NCI-H1105 treated with DMSO at 0.1 percent for 48 hours (cell line): ENCODE measurements at places on chromosomes 3 and 15.

- DNase-seq = no peak
Measured at GRCh38 chr3:81214631-81215030, 546.8 kb downstream of the GBE1 start.

DNA sequence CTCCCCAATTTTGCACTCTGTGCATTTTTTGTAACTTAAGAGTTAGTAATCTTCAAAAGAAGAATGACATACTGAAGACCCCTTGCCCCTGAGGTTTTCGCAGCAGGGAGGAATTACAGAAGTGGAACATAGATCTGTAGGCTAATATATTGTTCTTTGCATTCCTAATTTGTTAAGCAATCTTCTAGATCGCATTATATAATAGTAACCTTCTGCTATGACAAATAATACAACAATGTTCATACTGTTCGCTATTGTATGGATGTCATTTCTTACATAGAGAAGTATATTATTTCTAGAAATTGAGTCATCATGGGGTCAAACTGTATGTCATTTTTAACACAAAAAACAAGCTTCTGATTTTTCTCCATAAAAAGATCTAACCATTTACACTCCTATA lies 95.8 kb upstream of the TGFBR2 start:
- no peak for DNase-seq

DNA sequence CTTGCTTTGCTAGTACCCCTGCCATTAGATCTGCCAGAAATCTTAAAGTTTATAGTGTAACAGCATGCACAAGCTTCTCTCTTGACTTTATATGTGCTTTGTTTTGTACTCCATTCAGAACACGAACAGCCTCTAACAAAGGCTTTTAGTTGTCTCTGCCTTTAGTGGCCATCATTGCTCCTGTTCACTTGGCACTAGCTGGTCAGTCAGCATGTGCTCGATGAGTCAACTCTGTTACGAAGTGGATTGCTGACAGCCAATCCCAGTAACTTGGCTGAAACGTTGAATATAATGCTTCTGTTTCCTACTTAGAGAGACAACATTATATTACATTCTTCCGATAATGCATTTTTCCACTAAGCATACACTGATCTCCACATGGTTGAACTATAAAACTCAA lies 349.2 kb downstream of the NAALADL2 start:
- no peak for DNase-seq

DNA sequence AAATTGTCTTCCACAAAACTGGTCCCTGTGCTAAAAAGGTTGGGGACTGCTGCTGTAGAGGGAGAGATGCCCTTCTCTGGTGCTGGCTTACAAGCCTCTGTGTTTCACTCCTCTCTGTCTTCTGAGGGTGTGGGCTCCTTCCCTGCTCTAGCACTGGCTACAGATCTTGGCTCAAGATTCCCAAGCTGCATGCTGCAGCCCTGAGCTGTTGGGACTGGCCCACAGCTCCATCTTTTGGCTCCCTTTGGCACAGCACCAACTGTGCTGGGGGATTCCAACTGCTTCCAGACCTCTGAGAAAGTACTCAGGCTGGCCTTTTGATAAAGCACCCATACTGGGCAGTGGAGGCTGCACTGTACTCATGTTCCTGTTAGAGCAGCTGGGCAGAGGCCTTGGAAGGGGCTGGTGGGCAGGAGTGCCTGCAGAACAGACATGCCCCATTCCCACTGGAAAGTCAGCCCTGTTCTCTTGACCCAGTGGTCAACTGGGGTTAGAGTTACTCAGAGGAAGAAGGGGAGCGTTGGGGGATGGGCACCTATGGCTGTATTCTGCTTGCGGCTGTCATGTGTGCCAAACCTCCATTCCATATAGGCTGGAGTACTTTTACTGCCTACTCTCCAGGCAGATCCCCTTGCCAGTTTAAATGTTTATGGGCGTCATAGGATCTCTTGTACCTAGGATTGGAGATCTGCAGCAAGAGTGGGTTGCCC lies 55.7 kb downstream of the GALK2 start:
- DNase-seq = no peak

DNA sequence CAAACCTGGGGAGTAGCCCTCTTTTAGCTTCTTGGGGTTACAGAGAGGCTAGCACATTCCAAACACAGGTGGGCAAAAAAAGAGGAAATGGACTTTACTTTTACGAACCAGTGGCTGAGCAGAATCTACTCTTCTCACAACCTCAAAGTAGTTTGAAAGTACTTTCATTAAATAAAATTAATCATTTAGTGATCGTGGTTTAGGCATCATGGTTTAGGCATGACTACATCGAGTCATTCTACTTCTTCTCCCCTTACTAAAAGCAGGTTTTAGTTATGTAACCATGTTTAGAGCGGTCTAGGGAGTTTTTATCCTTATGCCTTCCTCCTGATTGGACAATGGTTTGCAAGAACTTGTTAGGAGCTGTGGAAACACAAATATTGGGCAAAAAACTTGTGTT lies 2.5 kb upstream of the GREM1 start:
- no peak for DNase-seq

- no peak for DNase-seq
Measured at GRCh38 chr15:92954578-92954977, 54.5 kb downstream of the CHD2 start.

DNA sequence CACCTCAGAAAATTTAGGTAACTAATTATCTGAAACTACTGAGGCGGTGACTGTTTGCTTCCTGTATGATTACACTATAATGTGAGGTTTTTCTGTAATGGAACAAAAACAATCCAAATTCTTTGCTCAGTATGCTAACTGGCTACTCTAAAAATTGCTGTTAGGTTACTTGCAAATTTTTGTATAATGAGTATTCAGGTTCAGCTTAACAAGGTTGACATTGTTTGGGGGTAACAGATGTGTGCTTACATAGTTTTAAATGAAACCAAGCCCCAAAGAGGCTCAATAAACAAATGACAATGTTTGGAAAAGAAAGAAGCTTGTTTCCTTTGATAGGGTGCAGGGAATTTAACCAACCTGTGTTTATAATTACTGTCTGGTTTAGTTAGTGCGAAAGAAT lies 414.5 kb upstream of the MDFIC2 start:
- no peak for DNase-seq
